NCI-H2081 treated with DMSO at 0.1 percent for 48 hours (cell line): ENCODE measurements at places on chromosomes 2 and 18.

- DNase-seq, result no peak
Measured at GRCh38 chr2:102494570-102494969, 21.5 kb downstream of the SLC9A4 start.

GRCh38 chr2:17475286-17475685 is 43.0 kb downstream of the RAD51AP2 start:
- no peak for DNase-seq

GRCh38 chr18:55981712-55982475 is 393.9 kb upstream of the TCF4 start:
- DNase-seq, result no peak

DNA sequence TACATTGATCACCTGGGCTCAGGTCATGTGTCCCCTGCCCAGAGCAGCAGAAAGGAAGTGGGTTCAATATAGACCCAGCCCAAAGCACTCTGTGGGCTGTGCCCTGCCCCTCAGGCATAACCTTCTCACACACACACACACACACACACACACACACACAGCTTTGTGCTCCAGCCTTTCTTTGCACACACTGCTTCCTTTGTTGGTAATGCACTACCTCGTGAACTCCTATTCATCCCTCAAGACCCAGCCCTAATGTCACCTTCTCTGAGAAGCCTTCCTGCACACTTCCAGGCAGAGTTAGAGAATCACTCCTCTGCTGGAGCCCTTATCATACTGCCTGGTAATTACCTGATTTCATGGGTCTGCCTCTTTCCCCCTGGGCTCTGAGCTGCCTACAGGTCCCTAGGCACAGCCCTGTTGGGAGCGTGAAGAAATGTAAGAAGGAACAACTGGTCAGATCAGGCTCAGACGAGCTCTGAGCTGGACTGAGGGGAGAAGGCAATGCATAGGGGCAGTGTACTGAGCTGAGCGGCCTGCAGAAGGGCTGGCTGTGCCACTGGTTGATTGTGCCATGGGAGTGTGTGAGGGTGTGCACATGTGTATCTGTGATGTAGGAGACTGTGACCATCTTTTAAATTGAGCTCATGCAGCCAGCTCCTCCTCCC is 210.3 kb downstream of the GLI2 start:
- no peak for DNase-seq

DNA sequence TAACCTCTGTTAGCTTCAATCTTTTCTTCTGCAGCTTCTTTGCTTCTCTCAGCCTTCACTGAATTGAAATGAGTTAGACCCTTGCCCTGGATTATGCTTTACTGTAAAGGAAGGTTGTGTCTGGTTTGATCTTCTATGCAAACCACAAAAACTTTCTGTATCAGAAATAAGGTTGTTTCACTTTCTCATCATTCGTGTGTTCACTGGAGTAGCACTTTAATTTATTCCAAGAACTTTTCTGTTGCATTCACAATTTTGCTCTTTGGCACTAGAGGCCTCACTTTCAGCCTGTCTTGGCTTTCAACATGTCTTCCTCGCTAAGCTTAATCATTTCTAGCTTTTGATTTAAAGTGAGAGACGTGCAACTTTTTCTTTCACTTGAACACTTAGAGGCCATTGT is 365.3 kb downstream of the TDRD15 start:
- DNase-seq, result no peak
